ENCODE measurements at places on chromosomes 16 and 17.
A peak's percentile ranks its signal among the peaks of the same experiment; 100 is the strongest.

DNA sequence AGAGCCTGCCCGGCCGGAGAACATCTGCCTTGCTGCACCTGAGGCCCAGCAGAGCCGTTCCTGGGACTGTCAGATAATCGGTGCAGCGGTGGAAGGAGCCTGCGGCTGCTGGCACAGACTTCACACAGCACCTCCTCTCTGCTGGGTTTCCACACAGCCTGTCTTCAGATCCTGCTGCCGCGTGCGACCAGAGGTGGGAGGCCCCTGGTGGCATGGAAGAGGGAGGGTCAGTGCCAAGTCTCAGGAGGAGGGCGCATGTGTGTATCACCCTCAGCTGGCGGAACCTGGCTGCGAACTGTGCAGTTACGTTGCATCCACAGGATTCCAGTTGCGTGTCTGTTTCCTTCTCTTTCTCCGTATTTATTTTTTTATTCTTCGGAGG lies 3.3 kb downstream of the CDK5R1 start:
- DNase-seq, result no peak

DNA sequence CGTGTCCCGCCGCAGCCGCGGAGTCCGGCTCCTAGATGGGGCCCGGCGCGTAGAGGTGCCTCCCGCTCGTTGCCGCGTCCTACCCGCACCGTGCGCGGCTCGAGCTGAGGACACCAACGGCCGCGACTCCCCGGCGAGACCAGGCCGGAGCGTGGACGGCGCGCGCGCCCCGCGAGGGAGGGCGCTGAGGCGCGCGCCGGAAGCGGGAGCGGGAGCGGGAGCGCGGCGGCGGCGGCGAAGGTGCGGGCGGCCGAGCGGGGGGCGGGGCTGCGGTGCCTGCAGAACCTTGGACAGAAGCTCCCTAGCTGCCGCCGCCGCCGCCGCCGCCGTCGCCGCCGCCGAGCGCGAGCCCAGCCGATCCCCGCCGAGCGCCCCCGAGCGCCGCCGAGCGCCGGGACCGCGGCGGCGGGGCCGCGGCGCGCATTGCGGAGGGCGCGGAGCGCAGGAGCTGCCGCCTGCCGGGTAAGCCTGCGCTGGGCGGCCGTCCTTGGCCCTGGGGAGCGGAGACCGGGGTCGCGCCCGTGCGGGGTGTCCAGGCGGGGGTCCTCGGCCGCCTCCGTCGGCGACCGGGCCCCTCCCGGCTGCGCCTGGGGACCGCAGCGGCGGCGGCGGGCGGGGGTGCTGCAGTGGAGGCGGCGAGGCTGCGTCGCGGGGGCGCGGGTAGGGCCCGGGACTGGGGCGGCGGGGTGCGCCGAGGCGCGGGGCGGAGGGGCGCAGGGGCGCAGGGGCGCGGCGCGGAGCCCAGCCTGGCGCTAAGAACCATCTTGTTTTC lies at the start of gene CDK5R1:
Gene CDK5R1 (plus strand): TSS at position 293 of the 772 bp plus-strand sequence. CDS start 628 bp downstream, outside the sequence.
- peak; percentile 69 for DNase-seq

DNA sequence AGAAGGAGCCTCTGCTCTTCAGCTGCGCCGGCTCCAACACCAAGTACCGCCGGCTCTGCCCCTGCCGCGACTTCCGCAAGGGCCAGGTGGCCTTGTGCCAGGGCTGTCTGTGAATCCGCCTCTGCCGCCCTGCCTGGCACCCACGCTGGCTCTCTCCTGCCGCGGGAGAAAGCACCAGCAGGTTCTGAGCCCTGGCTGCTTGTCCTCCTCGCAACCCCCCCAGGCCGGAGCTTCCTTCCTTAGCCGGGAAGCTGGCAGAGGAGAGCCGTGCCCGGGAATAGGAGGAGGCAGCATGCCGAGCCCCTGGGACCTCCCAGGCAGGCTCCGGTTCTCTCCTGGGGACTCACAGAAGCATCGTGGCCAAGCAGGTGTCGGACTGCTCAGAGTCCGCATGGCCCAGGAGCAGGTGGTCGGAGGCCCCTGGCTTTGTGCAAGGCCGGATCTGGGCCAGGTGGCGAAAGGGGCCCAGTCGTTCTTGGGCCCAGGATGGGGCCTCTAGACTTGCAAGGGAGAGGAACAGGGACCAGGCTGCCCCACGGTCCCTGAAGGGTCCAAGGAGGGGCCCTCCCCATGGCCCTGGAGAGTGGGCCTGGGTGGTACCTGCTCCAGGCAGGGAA lies 80.6 kb downstream of the MGAT5B start:
- DNase-seq, result no peak

GRCh38 chr17:68600931-68601564 lies at the start of gene FAM20A:
Gene FAM20A (minus strand): TSS chr17:68601367. CDS start chr17:68600666, 701 bp downstream.
- no peak for DNase-seq

DNA sequence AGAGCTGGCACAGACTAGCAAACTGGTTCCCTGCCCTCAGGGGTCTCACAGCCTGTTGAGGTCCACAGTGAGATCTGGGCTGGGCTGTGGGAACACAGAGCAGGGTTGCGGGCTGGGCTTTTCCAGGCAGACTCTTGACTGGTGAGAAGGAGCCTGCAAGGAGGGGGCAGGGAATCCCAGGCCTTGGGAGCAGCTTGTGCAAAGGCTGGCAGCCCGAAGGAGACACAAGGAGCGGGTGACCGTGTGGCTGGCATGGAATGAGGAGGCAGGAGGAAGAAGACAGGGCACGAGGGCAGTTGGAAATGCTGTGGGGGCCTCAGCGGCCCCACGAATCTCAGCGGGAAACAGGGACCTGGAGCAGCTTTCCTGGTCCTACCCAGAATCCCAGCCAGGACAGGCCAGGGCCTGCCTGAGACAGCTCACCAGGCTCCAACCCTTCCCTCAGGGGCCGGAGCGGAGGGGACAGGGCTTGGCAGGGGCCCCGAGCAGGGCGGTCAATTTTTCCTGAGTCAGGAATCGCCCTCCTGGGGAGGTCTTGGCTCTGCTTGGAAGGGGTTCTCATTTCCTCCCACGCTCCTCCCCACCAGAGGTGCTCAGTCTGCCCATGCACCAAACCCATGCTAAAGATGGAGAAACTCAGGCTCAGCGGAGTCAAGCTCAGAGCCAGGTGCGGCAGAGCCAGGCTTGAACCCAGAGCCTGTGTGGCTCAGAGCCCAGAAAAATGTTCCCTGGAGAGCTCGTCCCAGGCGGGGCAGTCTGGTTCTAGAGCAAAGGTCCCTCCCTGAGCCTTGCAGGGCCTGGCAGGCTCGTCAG lies 9.2 kb upstream of the SNN start:
- DNase-seq, result no peak

- no peak for DNase-seq
These were observed 57.4 kb downstream of the EMP2 start for GRCh38 chr16:10522966-10523365.
